ENCODE measurements at places on chromosomes 6 and 20.

DNA sequence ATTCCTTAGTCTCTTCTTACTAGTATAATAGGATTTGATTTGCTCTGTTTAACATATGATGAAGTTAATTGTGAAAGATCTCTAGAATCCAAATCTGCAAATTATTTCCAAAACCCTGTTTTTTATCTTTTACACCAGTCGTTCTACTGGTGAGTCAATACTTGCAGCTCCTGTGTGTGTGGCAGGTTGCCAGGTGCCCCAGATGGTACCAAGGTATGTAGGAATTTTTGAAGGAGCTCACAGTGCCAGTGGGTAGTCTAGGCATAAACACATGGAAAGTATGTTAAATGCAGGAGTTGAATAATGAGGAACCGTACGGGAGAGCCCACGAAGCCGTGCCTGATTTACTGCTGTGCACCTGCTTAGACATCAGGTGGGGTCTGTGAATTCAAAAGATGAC is 192.2 kb downstream of the FARS2 start:
- DNase-seq, result no peak

DNA sequence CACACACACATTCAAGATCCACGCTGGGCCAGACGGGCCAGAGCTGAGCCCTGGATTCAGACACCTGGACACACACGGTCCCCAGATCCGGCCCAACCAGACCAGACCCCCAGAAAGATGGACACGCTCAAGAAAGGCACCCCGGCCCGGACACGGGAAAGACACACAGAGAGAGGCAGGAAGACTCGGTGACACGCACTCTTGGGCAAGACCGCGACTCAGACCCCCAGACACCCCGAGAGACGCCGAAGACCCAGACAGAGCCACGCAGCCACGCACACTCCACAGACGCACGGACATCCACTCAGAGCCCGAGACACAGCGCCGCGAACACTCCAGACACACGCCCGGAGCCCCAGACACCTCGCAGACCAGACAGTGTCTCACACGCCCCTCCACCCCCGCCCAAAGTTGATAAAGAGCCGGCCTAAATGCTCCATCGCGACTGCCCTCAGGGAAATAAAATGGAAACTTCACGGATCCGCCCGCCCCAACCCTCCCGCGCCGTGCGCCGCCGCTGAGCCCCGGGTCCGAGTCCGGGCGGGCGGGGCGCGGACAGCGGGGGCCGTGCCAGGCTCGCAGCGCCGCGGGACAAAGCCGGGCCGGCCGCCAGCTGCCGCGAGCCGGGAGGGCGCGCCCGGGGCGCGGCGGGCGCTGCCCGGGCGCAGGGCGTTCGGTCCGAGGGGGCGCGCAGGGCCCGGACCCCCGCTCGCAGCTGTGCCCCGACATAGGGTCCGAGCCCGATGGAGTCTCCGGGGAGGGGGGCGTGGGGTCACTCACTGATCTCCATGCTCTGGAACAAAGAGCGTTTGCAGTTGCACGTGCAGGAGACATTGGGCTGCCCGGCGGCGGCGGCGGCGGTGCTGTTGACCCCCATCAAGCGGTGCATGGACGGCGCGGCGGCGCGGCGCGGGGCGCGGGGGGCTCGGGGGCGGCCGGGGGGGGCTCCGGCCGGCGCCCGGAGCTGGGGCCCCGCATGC is 831 bp downstream of the PMEPA1 start:
- DNase-seq, result peak; percentile 18

DNA sequence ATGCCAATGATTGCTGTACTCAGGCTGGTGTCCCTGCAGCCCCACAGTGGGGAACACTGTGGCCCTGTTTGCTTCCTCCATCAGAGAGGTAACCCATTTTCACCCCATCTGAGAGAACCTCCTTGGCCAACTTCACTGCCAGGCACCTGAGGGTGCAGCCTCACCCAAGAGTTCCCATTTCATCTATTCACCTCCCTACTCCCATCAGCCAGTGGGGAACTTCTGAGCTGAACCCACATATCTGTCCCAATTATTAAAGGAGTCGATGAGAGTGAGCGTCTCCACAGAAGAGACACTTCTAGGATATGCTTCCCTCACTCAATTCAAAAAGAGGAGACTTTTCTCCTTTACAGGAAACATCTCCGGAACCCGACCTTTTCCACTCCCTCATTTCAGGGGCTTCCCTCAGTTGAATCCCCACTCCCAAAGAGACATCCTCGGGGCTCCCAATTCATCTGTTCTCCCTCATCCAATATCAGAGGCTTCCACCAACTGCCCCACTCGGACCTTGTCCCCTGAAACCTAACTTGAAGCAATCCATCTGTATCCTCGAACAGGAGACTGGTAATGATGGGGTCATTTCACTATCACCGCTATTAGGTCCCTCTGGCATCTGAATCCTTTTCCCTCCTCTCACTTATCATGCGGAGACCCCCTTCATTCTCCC is 988 bp downstream of the UBE2V1 start:
- DNase-seq, result no peak

GRCh38 chr20:63103402-63104311 is 96.9 kb upstream of the BHLHE23 start:
- no peak for DNase-seq

DNA sequence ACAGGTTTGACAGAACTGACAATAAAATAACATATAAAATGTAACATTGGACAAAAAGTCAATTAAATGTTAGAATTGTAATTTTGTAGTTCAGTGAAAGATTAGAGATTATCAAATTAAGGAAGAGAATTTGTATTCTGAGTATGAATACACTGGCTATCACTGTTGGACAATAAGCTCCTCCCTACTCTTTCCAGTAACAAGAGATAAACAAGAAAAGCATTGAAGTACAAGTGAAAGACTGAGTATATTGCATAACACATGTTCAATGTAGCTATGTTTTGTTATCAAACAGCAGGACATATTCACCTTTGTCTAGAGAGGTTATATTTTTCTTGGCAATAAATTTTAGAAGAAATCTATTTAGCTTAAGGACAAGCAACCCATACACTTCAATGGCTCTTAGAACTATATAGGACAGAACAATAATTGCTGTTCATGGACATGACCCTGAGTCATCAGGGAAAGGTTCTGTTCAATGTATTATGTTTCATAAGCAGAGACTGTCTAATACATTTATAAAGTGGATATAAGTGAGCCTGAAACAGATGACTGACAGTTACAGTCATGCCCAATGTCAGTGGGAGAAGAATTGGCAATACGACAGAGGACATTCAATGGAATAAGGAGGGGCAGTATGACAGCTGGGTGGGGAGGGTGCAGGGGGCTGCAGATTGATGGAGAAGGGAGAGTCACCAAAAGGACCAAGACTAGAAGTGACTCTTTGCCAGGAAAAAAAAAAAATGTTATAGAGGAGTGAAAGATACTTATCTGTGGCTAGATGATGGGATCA is 520.4 kb downstream of the FRK start:
- no peak for DNase-seq

DNA sequence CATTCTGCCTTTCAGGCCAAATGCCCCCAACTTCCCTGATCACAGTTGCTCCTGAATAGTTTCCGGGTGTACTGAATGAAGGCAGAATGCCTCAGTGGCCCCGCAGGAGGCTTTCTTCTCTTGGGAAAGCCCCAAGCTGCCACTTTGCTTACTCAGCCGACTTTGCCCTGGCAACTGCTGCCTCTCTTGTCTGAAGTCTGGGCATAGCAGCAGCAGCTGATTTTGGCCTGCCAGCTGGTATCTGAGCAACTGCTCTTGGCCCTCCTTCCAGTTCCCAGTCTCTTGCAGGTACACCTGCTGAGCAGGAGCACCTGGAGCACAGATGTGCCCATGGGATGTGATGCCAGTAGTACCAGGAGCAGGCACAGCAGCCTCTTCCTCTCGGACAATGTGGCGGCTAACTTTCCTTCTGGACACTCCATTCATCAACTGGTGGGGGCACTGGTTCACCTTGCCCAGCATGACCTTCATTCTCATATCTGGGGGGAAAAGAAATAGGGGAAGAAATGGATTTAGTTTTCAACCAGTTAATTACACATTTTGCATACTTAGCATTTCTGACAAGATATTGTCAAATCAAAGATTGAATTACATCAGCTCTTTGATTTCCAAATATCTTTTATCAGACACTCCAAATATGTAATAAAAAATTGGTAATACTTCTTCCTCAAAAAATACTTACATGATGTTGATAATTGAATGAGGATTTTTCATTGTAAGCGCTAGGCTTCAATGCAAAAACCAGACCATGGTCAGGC is 468.2 kb downstream of the PKHD1 start:
- DNase-seq, result no peak

DNA sequence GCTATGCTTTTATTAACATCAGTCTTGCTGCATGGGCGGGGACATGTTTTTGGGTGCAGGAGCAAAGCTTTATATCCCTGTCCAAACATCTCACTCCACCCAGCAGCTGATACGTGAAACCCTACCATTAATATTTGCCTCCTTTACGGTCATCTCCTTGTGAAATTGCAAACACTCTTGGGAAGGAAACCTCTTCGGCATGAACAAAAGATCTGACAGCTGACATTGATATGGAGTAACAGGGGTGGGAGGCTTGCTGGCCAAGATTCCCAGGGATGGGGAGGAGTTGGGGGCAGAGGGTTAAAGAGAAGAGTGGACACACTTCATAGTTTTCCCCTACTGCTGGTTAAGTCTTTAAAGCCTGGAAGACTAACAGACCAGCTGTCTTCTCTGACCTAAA is 22.2 kb upstream of the VEGFA start:
- no peak for DNase-seq

Measured in stimulated activated CD4-positive, alpha-beta T cell treated with anti-CD3 and anti-CD28 coated beads, Interleukin-12 subunit alpha, Interleukin-12 subunit beta, amount 100 ng/mL, for 4 hours (primary cell).